ENCODE measurements at places on chromosomes 1 and 21. TPM values are rescaled to one million over a fixed set of nuclear protein-coding genes. Genes with fewer than 3 reads are reported as not detected.
A peak's percentile ranks its signal among the peaks of the same experiment; 100 is the strongest.

- DNase-seq = no peak
These were observed 75.1 kb upstream of the DPH5 start for GRCh38 chr1:101100674-101101073.

The SORT1 gene
- total RNA-seq = 195 TPM

GRCh38 chr1:59506952-59507351 is 210.1 kb downstream of the FGGY start:
- DNase-seq = no peak

The SLAMF6 gene
- 0.30 TPM for total RNA-seq

DNA sequence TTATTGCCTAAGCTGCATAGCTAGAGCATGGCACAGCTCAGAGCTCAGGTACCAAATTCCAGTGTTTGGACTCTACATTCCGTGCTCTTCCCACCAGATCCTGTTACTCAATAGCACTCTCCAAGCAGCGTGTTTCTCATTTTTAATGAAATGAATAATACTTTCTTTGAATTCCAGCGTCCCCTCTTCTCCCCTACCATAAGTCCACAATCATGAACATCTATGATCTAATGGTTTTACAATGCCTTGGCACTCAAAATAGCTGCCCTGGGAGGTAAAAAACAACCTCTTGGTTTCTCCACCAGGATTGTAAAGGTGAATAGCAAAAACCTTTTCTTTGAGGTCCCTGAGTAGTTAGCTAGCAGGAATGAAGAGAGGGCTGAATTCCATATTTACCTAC is 480.0 kb upstream of the PKN2 start:
- DNase-seq = no peak

- DNase-seq = no peak
These were observed 52.7 kb upstream of the SYNC start for GRCh38 chr1:32755098-32755809.

DNA sequence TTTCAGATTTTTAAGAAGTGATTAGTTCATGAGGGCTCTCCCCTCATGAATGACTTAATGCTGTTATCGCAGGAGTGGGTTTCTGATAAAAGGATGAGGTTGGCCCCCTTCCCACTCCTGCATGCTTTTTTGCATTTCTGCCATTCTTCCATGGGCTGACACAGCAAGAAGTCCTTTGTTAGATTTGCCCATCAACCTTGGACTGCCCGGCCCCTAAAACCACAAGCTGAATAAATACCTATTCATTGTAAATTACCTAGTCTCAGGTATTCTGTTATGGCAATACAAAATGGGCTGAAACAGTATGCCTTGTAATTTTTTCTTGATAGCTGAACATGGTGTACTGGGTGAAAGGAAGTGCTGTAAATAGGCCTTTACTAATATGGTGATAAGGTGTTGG is 72.7 kb upstream of the DPH5 start:
- DNase-seq = no peak

GRCh38 chr1:115838431-115839028 is 2.4 kb downstream of the NHLH2 start:
- DNase-seq = no peak

DNA sequence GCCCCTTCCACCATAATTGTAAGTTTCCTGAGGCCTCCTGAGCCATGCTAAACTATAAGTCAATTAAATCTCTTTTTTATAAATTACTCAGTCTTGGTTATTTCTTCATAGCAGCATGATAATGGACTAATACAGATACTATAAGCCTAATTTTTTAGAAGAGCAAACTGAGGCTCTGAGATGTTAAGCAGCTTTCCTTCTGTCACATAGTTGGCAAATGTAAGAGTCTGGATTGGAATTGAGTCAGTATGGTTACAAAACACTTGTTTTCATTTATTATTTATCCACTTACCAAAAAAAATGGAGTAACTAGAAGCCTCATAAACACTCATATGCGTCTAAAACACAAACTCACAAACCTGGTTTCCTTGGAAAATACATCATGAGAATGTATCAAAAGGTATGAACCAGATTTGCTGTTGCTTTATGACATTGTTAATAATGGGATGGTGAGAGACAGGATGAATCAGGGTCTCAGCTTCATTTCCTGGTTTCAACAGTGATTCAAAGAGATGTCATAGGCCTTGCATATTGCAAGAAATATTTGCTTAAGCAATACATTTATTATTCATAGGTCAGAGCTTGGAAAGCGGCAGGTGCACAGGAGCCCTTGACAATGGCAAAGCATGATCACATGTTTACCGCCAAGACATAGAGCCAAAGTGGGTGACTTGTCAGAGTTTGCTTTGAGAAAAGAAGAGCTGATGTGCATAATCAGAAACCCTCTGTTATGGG is 221.5 kb downstream of the GRIK1 start:
- no peak for DNase-seq

DNA sequence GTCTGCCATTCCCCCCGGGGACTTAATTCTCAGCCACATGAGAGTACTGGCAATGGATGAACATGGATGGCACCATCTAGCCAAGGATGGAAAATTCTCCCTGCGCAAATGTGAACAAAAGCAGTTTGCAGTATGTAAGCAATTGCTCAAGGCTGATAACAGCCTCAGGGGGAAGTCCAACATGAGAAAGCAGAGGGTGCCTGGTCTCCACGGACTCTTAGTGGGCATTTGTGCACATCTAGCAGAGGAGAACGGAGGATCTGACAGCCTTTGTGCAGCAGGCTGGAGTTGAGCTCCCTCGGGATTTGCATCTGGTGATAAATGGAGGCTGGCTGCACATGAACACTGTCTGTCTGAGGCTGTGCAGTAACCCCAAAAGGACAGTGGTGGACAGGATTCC is 13.9 kb upstream of the OLIG1 start:
- DNase-seq = no peak

The CELF3 gene
- not detected for total RNA-seq

DNA sequence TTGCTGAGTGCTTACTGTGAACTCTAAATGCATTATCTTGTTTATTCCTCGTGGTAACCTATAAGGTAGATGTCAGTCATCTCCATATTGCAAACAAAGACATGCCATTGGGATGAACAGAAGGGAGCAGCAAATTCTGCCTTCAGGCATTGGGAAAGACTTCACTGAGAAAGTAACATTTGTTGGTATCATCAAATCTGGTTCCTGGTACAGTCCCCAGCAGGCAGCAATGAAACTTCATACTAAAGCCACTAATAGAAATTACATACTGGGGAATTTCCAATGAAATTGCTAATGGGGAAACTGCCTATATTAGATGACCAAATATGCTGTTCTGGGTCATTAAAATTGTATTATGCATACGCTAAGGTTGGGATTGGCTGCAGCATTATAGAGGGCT is 47.3 kb upstream of the ST6GALNAC5 start:
- DNase-seq = no peak

The ANGPTL1 gene
- total RNA-seq = 29.7 TPM

The TMEM51 gene
- total RNA-seq = 13.2 TPM

DNA sequence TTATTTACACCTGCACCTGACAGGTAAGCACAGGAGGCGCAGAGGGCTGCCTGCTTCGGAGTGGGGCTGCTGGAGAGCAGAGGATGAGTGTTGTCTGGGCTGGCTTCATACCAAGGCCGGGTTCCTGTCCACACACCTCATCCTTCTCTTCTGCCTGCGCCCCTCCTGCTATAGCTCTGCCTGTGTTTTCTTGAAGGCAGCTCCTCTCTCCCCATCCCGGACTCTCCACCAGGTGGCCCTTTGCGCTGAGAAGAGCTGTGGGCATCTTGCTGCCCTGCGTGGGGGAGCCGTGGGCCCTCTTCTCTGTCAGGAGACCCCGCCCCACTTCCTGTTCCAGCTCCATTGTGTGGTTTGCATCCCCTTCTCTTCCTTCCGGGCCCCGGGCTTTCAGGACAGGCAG is 35.0 kb downstream of the ARHGEF10L start:
- DNase-seq = no peak

- DNase-seq = no peak
These were observed 1.2 kb downstream of the MCOLN2 start for GRCh38 chr1:84995484-84996334.

GRCh38 chr1:10556430-10557005 is 81.8 kb downstream of the PEX14 start:
- DNase-seq = no peak

The RBM34 gene
- total RNA-seq = 52.8 TPM

- peak; percentile 12 for DNase-seq
These were observed 133.8 kb downstream of the LRRC40 start for GRCh38 chr1:70071601-70072000.

The PPM1J gene
- total RNA-seq = 3.3 TPM

DNA sequence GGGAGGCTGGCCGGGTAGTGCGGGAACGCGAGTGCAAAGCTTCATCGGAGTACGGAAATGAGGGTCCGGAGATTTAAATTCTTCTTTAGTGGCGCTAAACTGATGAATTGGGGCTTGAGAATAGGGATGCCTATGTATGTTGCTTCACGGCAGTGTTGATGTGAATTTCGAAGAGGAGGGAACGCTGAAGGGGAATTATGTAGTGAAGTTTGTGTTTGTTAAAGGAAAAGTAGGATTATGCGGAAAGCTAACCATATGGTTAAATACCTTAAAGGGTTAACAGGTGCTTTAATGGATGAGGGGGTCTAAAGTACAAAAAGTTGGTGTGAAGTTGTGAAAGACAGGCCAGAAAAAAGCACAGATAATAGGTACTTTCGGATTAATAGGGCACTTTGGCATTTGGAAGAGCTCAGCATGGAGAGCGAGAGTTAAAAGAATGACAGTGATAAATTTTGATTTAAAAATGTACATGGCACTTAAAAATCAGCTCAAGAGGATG is 1.4 kb downstream of the HS2ST1 start:
- DNase-seq = no peak

GRCh38 chr1:201630582-201630981 is 91.7 kb downstream of the NAV1 start:
- no peak for DNase-seq

The VANGL1 gene
- total RNA-seq = 6.1 TPM

The SLAMF9 gene
- not detected for total RNA-seq

DNA sequence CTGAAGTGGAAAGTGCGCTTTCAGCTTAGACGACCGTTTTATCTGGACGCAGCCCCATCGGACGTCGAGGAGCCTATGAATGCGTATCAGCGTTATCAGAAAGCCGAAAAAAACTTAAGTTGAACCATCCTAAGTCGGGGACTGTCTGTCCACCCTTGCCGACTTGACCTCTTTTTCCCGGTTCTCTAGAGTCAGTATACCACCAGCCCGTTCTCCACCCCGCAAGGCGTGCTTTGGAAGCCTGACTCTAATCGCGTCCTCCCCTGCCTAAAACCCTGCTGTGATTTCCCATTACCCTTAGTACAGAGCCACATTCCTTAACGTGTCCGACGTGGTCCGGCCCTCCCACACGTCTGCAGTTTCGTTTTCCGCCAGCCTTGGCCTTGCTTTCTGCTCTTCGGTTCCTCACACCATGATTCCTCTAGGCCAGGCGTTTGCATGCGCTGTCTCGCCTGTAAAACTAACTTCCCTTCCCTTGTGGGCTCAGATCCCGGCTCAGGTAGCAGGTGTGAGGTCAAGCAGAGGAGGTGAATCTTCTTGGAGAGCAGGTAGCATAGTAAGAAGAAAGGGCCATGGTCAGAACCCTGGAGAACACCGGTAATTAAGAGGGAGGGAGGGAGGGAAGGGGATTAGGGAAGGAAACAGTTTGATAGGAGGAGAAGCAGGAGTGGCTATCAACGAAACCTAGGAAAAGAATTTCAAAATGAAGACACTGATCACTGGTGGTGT is 865 bp downstream of the ADPRS start:
- DNase-seq = no peak

The TCHHL1 gene
- total RNA-seq = not detected

DNA sequence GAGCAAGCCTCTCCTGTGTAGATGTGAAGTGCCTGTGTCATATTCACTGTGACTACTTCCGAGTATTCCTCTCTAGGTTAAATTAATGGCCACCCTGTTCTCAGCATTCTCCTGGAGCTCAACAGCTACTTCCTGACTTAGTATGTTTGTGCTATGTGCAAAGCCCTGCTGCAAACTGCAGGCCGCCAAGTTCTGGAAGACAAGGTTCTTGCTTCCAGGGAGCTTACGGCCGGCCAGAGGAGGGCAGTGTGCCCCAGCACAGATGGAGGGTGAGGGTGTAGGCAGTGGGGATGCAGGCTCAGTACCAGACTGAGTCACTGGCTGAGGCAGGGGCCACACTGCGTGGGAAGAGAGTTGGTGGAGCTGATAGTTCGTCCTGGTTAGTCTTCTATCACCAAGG is 43.2 kb downstream of the ELK4 start:
- DNase-seq = no peak

DNA sequence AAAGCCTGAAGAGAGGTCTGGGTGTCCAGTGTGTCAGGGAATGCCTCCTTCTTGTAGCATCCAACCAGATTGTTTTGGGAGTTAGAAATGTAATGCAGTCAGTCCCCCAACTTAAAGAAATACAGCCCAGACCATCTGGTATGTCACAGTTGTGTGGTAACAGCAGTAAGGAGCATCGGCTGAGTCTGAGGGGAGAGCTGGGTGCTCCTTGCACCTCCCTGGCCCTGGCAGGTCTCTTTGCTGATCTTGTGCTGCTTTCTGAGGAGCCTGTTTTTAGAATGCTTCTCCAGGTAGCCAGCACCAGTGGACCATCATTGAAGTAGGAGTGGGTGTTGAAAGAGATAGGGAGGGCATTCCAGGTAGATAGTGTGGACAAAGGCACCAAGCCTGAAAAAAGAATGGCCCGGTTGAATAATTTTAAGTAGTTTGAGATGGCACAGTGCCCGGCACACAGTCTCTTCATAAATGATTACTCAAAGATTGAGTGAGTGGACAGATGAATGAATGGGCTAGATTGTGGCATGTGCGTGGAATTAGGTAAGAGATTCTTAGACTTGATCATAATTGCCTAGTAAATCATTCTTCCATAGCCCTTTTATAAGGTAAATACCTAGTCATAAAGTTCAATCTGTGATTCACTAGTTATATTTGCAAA is 46.5 kb downstream of the LAMC1 start:
- DNase-seq = no peak

- DNase-seq = no peak
These were observed 38.2 kb downstream of the DMAP1 start for GRCh38 chr1:44251486-44251885.

GRCh38 chr1:11107599-11107998 is 7.9 kb upstream of the EXOSC10 start:
- no peak for DNase-seq

GRCh38 chr1:164823486-164824279 is 264.7 kb downstream of the PBX1 start:
- DNase-seq = no peak

The CD2 gene
- total RNA-seq = not detected

GRCh38 chr1:58939666-58940370 is 156.0 kb upstream of the JUN start:
- no peak for DNase-seq

The ZBED6 gene
- 27.8 TPM for total RNA-seq

DNA sequence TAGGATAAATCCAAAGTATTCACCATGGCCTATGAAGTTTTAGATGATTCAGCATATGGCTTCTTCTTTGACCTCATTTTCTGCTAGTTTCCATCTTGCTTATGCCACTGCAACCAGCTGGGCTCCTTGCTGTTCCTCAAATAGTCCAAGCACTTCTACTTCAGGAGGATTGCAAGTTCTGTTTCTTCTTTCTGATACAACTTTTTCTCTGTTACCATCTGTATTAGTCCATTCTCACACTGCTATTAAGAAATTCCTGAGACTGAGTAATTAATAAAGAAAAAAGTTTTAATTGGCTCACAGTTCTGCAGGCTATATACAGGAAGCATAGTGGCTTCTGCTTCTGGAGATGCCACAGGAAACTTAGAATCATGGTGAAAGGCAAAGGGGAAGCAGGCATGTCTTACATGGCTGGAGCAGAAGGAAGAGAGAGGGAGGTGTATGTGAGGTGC is 20.3 kb downstream of the PTGS2 start:
- DNase-seq = no peak

The RXRG gene
- total RNA-seq = 13.8 TPM

- DNase-seq = no peak
These were observed 31.9 kb downstream of the ZMYM1 start for GRCh38 chr1:35111106-35111505.

The CRP gene
- total RNA-seq = not detected

Data from tibial nerve (tissue), 4 donors.